Stimulated activated CD4-positive, alpha-beta T cell treated with anti-CD3 and anti-CD28 coated beads, Interleukin-12 subunit alpha, Interleukin-12 subunit beta, amount 100 ng/mL, for 24 hours (primary cell): ENCODE measurements at places on chromosomes 1 and 21.
A peak's percentile ranks its signal among the peaks of the same experiment; 100 is the strongest.

DNA sequence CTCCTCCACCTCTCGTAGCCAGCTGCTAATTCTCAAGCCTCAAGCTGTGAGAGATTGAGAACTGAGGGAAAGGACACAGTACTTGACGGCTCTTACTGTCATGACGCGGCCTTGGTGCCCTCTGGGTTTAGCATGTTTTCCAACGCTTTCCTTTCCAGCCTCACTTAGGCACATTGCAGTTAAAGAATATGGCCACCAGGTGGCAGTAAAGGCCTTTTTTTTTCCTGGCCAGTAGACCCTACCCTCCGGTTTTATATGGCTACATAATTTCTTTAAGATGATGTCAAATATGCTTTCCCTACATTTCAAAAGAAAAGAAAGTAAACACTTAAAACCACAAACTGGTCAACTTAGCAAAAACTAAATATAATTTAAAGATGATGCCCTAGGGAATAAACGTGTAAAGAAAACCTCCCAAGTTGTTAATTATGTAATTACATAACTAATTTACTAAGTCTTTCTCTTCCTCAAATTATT lies 56.8 kb upstream of the PRDX6 start:
- peak; percentile 38 for DNase-seq

- DNase-seq = no peak
These were observed 268.3 kb upstream of the POGK start for GRCh38 chr1:166570954-166571353.

DNA sequence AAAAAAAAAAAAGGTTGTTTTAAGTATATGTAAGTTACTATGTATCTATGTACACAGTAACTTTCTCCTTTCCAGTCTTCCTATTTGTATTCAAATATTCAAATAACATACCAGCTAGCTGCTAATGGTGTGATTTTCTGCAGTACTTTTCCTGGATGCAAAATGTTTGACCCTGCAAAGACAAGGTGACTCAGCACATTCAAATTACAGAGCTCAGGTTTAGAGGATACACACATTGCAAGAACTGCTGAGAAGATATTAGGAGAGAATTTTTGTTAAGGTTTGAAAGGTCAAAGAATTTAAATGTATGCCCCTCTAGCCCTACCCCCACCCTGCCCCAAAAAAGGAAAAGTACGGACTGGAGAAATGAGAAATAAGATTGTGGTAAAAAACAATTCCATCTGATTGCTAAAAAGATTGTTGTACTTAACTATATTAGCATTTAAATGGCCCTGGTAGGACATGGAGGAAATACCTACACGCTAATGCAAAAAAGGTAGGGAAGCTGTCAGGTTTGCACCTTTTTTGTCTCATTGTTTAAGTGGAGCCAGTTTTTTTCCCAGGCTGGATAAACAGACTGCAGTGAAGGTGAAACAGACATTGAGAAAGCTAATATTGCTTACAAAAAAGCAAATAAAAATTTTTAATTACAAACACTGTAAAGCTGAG lies 45.6 kb downstream of the ZNF281 start:
- no peak for DNase-seq

GRCh38 chr1:182080955-182081582 lies 19.6 kb upstream of the ZNF648 start:
- no peak for DNase-seq

DNA sequence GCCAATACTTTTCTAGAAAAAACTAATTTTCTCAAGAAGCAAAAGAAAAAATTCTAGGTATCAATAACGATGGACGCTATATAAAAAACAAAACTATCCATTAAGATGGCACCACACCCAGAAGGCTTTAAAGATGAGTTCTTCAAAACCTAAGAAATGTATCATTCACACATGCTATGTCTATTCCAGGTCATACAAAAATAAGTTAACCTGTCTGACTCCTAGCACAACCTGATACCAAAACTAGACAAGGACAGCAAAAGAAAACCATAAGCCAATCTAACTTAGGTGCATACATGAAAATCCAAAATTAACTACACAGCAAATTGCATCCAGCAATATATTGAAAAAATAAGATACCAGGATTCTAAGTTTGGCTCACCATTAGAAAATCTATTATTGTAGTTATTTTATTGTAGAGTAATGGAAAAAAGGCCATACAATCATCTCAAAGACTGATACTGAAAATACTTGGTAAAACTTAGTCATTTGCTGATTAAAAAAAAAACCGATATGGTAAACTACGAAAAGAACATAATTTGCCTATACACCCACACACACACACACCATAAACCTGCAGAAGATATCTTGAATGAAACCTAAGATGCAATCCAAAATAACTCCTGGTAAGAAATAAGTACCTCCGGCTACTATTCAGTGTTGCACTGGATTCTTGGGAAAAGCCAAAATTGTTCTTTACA lies 55.0 kb downstream of the TRAF5 start:
- DNase-seq = peak; percentile 17

DNA sequence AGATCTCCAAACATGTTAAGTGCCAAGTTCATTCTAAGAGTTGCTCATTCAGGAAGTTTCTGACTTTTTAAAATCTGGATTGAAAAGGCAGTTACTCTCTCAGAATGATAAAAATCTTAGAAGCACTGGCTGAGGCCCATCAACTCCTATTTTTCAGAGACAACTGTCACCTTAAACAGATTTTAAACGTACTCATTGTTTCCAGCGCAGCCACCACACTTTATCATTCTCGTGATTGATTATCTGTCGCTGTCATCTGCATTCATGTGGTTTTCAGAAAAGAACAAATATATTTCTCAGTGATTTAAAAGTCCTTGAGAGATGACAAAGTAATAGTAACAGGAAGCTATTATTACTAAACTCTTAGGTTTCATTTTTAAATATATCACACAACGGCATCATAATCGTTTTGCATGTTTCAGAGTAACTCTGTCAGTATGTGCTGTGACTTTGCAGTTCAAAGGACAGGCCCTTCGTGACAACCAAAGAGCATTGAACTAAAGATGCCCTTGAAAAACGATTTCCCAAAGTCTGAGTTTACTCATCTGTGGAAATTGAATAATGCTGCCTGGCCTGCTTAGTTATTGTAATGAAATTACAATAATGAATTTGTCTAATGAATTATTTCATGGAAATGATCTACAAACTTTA lies 14.9 kb upstream of the KCNK1 start:
- DNase-seq = no peak

GRCh38 chr1:39825432-39825941 lies 36.8 kb upstream of the BMP8B start:
- DNase-seq = no peak

DNA sequence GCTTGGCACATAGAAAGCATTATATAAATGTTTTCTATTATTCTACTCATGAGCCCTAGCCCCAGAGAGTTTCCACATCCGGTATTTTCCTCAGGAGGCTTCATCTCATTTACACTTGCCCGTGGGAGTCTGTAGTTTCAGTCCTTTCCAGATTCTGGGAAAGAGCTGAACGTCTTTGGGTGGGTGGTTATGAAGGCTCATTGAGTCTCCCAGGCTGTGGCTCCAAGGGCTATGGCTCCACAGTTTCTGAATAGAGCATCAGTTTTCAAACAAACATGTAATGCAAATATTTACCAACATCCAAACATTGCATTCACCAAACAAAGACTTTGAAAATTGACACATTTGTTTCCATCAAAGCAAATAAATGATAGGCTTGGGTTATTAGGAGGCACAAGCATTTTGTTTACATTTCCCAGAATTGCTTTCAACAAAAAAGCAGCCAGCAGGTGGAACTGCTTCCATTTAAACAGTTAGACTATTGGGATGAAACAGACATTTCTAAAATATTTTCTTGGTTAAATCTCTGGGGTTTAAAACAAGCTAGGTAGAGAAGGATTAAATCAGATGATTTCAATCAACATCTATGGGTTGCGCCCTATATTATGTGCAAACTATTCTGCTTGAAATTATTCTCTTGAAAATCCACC lies 1.3 kb upstream of the LEMD1 start:
- DNase-seq = no peak

DNA sequence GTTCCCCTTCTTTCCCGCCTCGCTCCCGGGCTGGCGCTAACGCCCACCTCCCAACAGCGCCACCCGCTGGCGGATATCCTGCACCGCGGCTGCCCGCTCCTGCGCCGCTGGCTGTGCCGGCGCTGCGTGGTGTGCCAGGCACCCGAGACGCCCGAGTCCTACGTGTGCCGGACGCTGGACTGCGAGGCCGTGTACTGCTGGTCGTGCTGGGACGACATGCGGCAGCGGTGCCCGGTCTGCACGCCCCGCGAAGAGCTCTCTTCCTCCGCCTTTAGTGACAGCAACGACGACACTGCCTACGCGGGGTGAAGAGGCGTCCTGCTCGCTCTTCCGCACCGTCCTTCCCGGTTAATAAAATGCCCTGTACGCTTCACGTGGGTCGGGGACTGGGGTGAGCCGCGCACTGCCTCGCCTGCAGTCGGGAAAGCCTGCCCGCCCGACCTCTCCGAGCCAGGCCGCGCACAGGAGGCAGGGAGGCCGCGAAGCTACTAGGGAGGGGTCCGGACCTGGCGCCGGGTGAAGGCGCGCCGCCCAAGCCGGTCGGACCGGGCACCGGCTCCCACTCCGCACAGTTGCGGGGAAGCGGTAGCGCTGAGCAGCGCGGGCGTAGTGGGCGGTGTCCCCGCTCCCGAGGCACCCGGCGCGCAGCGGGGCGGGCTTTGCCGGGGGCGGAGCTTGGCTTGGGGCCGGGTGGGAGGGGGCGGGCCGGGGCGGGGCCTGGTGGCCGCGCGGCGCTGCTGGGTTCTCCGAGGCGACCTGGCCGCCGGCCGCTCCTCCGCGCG lies at the start of gene ADAM15:
Gene ADAM15, plus strand, starts transcription at position 757 of the 782 bp plus-strand sequence. CDS start 71 bp downstream, outside the sequence.
- DNase-seq = peak; percentile 59

DNA sequence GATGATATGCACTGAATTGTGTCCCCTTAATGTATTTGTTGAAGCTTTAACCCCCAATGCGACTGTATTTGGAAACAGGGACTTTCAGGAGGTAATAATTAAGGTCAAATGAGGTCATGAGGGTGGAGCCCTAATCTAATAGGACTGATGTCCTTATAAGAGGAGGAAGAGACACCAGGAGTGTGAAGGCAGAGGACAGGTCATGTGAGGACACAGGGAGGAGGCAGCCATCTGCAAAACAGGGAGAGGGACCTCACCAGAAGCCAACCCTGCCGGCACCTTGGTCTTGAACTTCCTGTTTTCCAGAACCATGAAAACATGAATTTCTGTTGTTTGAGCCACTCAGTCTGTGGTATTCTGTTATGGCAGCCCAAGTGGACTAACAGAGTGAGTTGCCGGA lies 15.3 kb downstream of the SYF2 start:
- no peak for DNase-seq

GRCh38 chr21:22342889-22343288 lies 1344.7 kb downstream of the NCAM2 start:
- no peak for DNase-seq

DNA sequence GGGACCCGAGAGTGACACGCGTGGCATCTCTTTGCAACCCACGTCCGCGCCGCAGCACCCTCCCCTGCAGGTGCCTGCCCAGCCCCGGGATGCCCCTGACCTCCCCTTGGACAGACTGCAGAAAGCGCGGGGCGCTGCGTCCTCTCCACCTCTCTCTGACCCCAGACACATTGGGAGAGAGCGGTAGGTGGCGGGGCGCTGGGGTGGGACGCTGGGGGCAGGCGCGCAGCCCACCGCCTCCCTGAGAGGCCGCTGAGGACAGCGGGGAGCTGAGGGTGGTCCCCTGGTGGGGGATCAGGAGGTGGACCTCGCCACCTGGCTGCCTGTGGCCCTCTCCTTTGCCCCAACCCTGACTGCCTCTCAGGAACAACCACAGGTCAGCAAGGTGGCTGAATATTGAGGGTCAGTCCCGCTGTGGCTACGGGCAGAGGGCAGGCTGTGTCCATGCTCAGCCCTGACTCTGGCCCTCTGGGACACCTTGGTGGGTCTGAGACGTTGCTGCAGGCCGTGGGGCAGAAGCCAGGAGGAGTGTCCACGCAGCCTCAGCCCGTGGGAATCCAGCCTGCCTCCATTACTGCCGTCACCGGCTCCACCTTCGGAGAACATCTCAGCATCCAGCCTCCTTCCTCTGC lies 761 bp upstream of the UBE2J2 start:
- DNase-seq = no peak

DNA sequence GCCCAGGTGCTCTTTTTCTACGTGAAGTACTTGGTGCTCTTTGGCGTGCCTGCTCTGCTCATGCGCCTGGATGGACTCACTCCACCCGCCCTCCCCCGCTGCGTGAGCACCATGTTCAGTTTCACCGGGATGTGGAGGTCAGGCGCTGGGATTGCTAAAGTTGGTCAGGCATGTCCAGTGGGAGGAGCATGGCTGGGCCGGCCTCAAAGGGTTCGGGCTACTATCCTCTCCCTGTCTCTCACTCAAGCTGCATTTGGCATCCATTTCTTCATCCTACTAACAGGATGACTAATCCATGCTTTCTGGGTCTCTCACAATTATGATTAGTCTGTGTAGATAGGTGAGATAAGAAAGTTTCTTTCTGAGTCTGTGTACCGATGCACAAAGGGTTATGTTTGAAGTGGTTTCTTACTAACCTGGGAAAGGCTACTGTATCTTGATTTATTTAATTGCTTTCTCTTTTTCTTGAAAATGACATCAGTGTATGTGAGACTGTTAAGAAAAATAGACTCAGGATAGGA lies 135.9 kb downstream of the HHAT start:
- DNase-seq = no peak

- DNase-seq = no peak
These were observed 365.5 kb upstream of the RUNX1 start for GRCh38 chr21:35414507-35415139.

GRCh38 chr1:113859478-113860175 lies 11.9 kb downstream of the PTPN22 start:
- no peak for DNase-seq

DNA sequence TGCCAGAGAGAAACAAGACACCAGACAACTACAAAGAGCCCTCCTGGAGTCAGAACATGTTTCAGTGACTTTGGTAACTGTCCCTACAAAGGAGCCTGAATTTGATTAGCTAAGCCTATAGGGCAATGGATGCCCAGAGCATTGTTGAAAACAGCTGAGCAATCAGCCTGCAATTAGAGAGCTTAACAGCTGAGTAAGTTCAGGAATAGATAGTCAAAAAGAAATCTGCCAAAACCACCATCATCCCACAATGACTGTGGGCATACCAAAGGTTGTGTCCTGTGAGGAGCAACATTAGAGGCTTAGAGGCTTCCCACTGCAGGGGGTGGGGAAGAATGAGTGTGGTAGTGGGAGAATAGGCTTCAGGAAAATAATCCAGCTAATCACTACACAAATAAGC lies 32.1 kb downstream of the SH3BP5L start:
- no peak for DNase-seq

GRCh38 chr1:59412718-59413326 lies 115.9 kb downstream of the FGGY start:
- no peak for DNase-seq
